ENCODE measurements at places on chromosomes 12 and 14.

GRCh38 chr14:101200650-101201516 is 297.4 kb upstream of the RTL1 start:
- no peak for DNase-seq

GRCh38 chr12:126591533-126591932 is 1526.3 kb downstream of the AACS start:
- no peak for DNase-seq

DNA sequence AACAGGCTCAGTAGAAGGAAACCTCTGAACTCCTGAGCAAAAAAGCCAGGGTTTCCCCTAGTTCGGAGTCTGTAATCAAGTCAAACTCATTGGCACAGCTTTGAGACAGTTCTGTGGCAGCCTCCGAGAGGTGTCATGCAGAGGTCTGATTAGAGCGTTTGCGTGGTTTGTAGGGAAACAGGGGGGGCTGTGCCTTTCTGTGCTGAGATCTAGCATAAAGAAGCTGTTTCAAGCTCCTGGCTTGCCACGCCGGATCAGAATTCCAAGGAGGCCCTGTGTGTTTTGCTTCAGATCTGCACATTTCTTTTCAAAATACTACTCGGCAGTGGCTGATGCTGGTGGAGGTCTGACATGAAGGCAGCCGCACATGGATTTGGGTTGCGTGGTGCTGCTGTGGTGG is 1.7 kb downstream of the CABP1 start:
- DNase-seq = no peak

DNA sequence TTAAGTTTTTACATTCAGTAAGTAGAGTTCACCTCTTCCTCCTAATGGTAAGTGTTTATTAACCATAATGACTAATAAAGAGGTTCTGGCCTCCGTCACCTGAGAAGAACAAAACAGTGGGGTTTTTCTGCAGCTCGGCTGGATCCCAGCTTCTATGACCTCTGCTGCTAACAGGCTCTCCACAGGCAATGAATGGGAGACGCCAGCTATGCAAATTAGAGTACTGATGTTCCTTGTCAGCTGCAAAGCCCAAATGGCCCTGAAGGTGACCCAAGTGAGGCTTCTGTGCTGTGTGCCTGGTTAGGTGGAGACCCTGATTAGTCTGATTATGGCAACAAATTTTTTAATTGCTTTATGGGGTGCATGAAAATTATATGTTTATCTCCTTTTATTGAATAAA is 218.1 kb downstream of the APAF1 start:
- DNase-seq = no peak

DNA sequence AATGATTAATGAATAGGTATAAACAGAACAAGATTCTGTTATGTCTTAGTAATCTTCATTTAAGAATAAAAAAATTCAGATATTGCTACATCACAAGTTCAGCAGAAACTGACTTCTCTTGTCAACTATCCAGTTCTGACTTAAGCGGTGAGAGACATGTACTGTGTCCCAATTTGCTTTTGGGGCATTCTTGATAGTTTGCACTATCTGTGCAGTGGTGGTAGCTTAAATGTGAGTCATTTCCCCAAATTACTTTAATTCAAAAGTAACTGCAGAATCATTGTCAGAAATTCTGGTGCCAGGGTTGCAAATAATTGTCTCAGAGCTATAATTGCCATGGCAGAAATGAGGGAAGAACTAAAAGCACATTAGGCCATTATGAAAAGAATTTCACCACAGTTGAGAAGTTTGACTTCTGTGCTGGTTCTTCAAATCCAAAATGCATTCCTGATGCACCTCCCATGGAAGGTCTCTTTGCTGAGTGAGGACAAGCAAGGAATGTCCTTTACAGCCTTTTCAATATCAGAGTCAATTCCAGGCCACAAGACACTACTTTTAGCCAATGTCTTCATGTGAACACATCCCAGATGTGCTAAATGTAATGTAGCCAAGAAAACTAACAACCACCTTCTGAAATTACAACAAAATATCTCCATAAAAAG is 304.7 kb downstream of the SSPN start:
- no peak for DNase-seq

DNA sequence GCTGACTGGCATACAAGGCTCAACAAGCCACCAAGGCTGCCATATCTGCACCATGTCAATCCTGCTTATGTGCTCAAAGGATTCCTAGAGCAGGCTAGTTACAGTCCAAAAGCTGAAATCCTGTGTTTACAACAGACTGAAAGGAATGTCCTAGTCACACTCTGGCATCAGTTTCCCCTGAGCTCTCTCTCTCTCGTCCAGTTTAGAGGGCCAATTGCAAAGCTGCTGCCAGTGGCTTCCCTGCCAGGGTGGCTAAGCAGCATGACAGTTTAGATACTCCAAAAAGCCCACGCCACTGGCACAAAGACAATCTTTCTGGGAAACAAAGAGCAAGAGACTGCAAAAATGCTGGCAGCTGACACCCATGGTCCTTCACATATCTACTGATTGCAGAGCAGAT is 392.1 kb downstream of the RPS29 start:
- no peak for DNase-seq

DNA sequence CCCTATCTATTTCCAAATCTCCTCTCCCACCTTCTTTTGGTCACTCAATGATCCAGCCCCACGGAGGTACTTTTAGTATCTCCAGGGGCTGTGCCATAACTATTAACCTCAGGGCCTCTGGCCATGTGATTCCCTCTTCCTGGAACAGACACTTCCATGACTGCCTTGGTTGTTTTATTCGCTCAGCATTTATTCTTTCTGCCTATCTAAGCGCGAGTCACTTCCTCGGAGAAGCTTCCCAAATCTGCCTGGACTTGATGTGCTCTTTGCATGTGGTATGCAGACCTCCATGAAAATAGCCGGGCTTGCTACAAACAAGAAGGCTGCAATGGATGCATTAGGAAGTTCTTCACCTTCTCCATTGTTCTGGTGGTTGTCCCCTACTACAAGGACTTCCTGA is 939.0 kb upstream of the TMEM132C start:
- no peak for DNase-seq

- no peak for DNase-seq
Observed at GRCh38 chr12:2149091-2149490, 96.3 kb downstream of the CACNA1C start.

DNA sequence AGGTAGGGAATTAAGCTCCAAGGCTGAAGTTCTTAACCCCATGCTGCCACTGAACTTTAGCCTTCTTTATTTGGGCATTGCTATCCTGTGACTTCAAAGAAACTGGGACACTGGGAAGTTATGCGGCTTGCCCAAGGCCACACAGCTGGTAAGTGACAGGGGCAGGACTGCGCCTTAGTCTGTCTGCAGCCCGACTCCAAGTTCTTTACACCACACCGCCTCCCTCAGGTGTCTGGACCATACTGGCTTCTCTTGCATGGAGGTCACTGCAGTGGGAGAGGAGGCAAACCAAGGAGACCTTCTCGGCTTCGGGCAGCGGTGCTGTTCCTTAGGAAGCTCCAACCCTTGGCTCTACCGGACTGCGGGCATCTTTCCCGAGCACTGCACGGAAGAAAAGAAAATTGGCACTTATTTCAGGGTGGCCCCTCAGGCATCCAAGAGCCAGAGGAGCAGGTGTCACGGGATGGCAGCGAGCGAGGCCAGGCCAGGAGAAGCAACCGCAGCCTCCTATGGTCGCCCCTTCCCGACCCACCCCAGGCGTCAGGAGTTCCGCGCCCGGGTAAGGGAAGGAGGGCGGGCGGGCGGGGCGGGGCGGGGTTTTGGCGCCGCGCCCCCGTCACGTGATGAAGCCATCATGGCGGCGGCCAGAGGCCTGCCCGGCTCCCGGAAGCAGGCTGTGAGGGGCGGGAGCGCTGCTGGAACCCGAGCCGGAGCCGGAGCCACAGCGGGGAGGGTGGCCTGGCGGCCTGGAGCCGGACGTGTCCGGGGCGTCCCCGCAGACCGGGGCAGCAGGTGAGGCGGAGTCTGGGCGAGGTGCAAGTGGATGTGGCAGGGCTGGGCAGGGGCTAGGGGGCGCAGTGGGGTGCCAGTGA is 16.4 kb upstream of the ESPL1 start:
- DNase-seq = no peak
